ENCODE measurements at places on chromosomes 7 and 10.

GRCh38 chr7:128681794-128682537 lies 9.9 kb downstream of the GARIN1A start:
- no peak for DNase-seq

DNA sequence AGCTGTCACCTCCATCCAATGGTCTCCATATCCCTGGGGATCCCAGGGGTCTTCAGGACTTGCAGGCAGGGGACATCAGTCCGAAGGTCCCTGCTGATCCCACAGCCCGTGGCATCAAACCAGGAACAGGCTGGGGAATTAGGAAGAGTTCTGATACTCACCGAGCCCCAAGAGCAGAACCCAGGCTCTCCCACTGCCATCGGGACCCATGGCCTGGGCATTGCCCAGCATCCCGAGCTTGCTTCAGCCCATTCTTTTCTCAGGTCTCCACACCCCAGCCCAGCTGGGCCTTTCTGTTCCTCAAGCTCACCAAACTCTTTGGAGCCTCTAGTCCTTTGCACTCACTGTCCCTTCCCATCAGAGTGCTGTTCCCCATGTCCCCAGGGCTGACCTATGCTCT lies 280.9 kb downstream of the GRID1 start:
- DNase-seq = no peak

GRCh38 chr7:112986256-112987031 lies 100.2 kb downstream of the GPR85 start:
- no peak for DNase-seq

GRCh38 chr7:16564909-16565426 lies 38.3 kb downstream of the LRRC72 start:
- DNase-seq = peak; percentile 77

DNA sequence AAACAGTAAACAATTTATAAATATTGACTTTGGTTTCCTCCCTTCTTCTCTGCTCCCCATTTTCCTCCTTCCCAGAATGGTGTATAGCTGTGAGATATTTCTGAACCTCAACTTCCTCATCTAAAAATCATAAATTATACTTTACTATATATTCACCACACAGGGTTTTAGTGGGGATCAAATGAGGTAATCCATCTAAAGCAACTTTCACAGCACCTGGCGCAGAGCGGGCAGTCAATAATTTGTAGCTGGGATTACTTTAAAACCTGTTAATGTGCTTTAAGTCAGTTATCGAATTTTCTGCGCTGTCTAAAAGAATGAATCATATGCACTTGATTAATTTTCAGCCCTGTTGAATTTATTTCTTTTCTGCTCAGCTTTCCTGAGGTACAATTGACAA lies 172.7 kb downstream of the PTEN start:
- no peak for DNase-seq

DNA sequence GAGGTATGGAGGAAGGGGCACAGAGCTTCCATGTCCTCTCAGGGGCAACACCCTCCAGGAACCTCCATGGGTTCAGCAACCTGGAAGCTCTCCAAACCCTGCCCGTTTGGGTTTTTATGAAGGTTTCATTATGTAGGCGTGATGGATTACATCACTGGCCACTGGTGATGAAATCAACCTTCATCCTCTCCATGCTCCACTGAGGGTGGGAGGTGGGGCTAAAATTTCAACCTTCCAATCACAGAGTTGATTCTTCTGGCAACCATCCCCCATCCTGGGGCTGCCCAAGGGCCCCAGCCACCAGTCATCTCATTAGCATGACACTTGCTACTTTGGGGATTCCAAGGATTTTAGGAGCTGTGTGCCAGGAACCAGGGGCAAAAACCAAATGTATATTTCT lies 90.1 kb downstream of the TEX36 start:
- DNase-seq = no peak

DNA sequence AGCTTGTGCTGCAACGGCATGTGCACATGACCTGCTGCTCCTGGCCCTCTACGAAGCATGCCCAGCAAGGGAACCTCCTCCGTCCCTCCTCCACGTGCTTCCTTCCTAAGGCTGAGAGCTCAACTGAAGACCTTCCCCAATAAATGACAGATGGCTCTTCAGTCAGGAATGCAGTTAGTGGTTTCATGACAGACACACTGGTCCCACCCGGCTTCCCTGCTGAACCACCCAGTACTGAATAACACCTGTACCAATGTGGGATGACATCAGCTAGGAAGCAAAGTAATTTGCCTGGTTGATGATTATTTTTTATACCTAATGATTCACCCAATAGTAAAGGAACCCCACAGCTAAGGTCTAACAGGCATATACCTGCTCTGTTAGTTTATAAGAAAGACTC lies 69.1 kb downstream of the SCRN1 start:
- DNase-seq = no peak

DNA sequence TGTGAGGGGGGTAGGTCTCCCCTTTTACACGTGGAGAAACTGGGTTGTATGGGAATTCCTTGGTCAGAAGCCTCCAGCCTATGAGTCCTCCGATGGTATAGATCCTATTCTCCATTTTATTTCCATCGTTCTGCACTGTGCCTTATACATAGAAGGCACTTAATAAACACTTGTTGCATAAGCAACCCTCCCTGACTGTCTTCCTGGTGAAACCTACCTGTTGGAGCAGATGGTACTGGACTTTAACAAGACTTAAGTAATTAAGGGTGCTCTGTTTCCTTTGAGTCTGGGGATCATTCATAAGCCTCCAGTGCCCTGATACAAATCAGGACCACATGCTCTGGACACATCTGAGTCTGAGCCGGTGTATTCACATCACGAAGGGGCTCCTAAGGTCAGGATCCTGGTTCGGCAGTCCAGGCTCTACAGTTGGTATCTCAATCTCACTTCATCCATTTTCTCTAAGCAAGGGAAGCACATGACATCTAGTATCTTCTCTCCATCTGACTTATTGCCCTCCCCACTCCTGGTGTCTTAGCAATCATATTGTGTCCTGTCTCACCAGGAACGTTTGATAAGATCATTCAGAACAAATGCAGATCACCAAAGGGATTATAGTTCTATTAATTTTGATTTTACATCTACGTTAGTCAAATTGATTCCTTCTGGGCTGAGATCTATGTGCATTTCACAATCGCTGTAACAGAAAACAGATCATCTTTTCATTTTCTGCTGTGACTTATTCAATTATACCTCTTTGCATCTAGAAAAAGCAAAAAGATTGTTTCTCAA lies 22.8 kb upstream of the EZH2 start:
- DNase-seq = no peak

DNA sequence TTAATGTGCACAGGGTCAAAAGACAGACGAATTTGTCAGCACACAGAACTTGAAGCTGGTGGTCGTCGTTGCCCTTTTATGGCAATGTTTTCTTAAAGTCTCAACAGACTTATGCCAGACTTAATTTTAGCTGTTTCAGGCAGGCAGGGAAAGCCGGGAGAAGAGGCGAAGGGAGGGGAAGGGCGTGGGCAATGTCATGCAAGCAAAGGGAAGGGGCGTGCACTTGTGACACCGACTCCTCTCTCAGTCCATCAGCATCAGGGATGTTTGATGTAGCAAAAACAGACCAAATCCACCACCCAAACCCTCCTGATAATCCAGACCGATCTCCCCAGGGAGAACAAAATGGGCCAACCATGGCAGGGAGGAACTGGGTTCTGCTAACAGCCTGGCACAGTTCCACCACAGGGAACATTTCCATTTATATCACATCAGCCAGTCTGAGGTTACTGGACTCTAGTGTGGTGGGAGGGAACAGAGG lies 118.1 kb upstream of the RHEB start:
- no peak for DNase-seq

GRCh38 chr10:9508606-9509005 lies 1454.1 kb downstream of the GATA3 start:
- DNase-seq = no peak

GRCh38 chr10:1110674-1111119 lies 54.5 kb downstream of the WDR37 start:
- peak; percentile 56 for DNase-seq

DNA sequence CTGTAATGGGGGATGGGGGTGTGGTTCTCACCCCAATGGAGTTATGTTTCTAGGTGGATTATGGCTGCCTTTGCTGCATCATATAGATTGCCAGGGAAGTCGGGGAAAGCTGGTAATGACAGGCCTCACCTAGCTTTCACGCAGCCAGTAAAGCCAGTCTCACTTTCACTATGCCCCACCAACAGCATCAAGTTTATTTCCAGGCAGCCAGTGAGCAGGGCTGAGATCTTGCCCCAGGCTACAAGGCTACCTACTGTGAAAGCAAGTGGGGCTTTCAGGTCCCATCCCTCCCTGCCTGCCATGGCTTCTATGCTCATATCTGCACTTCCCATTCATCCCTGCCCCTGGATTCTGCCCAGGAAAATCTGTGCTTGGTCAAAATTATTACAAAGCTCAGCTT lies 61.7 kb upstream of the NXPH1 start:
- no peak for DNase-seq

- DNase-seq = no peak
Measured at GRCh38 chr7:77467408-77467807, 51.3 kb upstream of the GSAP start.

DNA sequence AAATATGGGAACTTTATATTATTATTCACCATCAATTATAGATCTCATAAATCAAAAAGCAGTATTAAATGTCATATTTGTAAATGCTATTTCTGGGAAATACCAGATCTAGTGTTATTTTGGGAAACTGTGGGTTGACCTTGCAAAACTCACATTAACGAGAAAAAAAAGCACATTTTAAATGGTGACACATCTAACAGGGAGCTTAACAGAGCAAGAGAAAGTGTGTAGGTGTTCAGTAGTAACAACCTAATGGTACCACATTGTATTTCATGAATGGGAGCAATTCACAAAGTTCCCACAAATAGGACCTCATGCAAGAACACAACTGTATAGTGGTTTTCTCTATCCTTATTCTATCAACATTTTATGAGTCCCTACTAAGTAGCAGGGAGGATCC lies 26.2 kb upstream of the HDAC9 start:
- no peak for DNase-seq

DNA sequence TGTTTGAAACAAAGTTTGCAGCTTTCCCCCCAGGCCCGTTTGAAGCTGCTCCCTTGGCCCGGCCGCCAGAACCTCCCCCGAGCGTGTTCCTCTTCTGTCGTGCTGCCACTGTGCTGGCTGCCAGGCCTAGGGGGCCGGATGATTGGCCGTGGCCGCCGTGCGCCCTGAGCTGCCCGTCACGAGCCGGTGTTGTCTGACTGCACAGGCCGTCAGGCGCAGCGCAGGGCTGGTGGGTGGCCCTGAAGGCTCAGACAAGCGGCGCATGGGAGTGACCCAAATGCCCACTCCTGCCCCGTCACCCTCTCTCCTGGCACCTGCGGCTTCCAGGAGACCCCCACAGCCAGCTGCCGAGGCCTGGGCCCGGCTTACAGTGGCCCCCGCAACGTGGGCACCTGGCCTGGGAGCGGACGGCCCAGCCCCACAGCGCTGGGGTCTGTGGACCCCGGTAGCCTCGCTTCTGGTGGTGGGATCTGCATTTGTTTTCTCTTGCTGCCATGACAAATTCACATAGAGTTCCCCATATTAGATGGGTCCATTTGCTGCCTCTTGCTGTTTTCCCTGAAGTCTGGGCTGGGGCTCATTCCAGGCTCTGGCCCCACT lies 13.1 kb downstream of the JAKMIP3 start:
- no peak for DNase-seq

DNA sequence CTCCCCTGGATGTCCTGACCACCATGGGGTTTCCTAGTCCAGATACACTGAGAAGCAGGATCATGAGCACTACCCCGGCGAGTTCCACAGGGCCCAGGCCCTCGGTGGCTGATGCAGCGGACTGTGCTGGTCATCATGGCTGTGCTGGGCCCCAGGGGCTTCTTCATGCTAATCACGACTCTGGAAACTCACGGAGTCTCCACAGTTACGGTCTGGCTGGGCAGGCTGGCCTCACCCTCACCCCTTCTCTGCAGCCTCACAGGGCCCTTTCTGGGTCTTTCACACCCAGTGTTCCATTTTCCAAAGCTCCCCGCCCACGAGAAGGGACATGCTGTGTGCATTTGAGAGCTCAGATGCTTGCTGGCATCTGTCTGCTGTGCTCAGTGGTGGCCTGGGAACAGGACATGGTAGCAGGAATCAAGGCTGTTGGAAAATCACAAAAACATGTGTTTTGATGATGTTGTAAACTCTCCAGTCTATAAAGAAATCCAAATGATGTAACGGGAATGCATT lies 119.0 kb downstream of the PTPN20 start:
- DNase-seq = no peak

- no peak for DNase-seq
Measured at GRCh38 chr7:133360201-133360600, 107.3 kb downstream of the EXOC4 start.

DNA sequence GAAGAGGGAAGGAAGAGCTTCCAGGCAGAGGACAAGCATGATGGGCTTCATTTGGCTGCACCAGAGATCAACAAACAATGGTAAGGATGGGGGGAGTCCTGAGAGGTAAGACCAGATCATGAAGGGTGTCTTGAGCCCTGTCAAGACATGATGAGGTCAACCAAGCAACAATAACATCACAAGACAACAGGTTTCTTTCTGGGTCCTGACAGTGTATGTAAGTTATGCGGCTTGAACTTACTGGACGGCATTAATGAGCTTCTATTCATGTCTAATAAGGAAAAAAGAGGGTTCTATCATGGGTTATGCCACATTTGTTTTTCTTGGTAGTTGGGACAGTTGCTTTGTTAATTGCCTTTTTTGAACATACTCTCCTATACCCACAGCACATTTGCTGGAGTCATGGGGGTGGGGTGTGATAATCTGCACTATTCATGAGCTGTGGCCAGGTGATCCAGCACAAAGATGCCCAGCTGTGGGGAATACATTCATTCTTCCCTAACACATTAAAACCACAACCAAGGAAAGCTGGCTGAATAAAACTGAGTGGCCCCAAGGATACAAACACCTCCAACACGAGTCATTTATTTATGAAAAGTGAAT lies 168.8 kb upstream of the KLF14 start:
- peak; percentile 37 for DNase-seq

GRCh38 chr7:35988105-35988504 lies 164.9 kb upstream of the EEPD1 start:
- no peak for DNase-seq

DNA sequence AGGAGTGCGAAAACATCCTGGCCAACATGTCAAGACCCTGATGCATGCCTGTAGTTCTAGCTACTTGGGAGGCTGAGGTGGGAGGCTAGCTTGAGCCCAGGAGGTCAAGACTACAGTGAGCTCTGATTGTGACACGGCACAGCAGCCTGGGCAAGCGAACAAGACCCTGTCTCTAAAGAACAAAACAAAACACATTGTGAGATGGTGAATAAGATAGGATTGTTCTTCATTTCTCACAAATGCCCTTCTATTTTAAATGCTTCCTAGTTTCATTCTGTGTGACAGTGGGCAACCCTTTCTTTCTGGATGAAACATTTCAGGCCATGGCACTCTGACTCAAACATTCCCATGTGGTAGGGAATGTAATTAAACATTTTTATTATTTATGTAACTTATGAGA lies 13.5 kb downstream of the EFCAB10 start:
- no peak for DNase-seq

GRCh38 chr7:112930787-112931186 lies 140.6 kb upstream of the TMEM168 start:
- DNase-seq = no peak

Data from HT-29 (cell line).